Foreskin keratinocyte (primary cell): ENCODE measurements at places on chromosomes 16 and 17.

DNA sequence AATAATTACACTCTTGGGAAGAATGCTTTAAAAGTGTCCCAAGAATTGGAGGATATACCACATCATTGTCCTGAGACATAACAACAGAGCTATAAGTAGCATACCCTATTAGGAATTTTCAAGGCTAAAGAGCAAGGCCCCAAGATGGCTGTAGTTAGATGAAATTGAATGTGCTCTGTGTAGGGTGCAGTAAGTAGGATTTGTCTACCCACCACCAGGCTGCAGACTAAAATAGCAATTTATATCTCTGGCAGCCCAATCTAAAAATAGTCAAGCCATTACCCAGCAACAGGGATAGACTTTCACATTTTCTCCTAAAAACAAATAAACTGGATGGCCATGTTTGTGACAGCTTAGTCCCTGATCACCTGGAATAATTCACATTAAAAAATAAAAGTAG is 5.6 kb downstream of the MMD start:
- DNase-seq = no peak

- no peak for DNase-seq
Observed at GRCh38 chr16:84732674-84733352, 33.0 kb downstream of the USP10 start.

DNA sequence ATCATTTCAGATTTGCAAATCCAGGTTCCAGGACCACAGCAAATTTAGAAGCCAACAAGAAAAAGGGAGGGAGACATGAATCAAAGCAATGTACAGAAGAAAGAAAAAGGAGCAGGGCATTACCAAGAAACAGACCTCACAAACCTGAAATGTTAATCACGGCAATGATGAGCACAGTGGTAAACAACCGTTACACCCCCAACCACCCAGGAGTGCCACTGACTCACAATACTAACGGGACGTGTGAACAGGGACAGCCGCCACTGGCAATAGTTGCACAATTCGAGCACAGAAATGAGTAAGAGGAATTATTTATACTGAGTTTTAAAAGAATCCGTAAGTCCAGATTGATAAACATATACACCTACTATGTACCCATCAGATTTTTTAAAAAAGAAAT is 13.8 kb downstream of the USP22 start:
- peak; percentile 70 for DNase-seq

DNA sequence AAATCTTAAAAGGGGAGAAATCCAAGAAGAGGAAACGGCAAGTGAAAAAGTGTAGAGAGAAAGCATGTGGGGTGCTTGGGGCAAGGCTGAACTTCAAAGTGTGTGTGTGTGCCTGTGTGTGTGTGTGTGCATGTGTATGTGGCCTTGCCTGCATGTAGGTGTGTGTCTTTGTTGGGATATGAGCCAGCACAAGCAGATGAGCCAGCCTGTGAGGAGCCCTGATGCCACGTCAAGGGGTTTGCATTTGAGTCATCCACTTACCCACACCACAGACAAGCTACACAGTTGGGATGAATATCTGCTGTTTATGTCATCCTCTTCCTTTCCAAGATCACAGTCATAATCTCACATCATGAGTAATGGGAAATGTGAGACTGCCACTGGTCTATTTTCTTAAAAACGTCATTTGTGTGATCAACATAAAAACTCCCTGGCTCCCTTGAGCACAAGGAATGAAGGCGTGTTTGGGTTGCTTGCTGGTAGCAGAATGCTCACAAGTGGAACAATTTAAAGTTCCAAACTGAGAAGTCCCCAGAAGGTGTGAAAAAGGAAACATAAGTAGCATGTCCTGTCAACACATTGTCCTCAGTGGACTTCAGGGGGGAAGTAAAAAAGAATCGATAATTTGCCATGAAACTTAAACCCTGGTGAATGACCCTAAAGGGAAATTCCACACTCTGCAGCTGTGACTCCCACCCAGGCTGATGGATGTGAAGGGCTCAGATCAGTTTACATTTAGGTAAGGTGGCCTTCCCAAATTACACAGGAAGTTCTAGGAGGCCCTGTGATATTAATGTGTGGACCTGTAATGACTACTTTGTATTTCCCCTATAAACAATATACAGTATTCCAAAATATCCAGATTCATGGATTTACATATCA is 14.7 kb downstream of the KCTD19 start:
- peak; percentile 100 for DNase-seq

GRCh38 chr16:84314373-84314772 is 19.7 kb downstream of the WFDC1 start:
- DNase-seq = no peak

- DNase-seq = no peak
Observed at GRCh38 chr17:67950945-67951344, 45.3 kb downstream of the C17orf58 start.

- DNase-seq = no peak
Observed at GRCh38 chr16:28053461-28053860, 10.1 kb downstream of the GSG1L start.

GRCh38 chr17:67362173-67362572 is 4.2 kb downstream of the PSMD12 start:
- DNase-seq = no peak

DNA sequence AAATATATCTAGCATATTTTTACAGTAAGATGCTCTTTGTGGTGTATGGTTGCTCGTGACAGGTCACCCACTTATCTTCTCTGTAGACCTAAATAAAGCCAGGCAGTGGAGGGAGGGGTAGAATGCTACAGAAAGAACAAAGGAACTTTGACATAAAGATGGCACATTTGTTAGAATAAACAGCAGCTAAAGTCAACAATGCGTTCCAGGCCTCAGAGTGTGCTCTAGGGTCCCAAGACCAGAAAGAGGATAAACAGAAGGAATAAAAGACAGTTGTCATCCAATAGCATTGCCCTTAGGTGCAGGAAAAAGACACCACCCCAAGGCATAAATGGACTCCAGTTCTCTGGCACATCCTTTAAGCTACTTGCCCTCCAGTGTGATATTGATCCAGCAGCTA is 523.0 kb upstream of the CDH11 start:
- no peak for DNase-seq

GRCh38 chr17:79645022-79645776 is 34.3 kb upstream of the RBFOX3 start:
- DNase-seq = no peak

- DNase-seq = no peak
Observed at GRCh38 chr17:43543300-43543699, 2.8 kb downstream of the ETV4 start.

DNA sequence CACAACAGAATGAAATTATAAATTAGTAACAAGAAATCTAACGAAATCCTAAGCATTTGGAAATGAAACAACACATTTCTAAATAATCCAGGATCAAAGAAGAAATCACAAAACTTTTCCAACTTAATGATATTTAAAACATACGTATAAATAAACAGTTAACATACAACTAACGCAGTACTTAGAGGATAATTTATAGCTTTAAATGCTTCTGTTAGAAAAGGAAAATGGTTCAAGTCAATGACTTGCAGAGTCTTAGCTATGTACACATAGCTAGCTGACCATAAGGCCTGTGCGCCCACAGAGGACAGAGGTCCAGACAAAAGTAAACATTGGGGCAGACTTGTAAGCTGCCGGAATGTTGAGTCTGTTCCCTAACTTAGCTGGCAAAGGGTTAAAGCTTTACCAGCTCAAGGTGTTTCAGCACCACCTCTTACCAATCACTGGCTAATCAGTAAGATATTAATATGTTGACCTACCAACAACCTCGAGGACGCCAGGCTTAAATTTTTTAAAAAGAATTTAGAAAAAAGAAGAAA is 84.6 kb downstream of the PARN start:
- DNase-seq = no peak

GRCh38 chr16:80109581-80109980 is 431.2 kb upstream of the DYNLRB2 start:
- no peak for DNase-seq

- no peak for DNase-seq
Observed at GRCh38 chr16:11308493-11309283, 27.6 kb upstream of the PRM1 start.

DNA sequence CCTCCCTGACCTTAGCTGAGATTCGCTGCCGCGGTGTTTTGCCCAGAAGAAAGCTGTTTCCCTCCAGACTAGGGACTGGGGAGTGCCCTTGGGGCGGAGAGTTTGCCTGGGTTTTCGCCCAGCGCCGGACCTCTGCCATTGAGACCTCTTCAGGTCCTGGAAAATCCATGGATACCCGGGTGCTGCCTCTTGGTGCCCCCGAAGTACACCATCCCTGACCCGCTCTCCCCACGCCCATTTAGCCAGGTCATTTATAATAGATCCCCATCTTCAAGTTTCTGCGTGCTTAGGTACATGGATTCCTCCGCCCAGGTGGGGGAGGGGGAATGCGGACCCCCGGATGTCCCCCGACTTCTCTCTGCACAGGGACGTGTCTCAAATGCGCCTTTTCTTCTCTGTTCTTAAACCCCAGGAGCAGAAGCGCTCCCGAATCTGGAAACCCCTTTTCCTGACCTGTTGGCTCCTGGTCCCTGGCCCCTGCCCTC is 15.0 kb upstream of the CBX8 start:
- DNase-seq = no peak

GRCh38 chr17:63191610-63192009 is 225.6 kb downstream of the TANC2 start:
- no peak for DNase-seq
